Naive thymus-derived CD4-positive, alpha-beta T cell (primary cell): ENCODE measurements at places on chromosomes 13 and 19. TPM values are rescaled to one million over a fixed set of nuclear protein-coding genes. Genes with fewer than 3 reads are reported as not detected.

DNA sequence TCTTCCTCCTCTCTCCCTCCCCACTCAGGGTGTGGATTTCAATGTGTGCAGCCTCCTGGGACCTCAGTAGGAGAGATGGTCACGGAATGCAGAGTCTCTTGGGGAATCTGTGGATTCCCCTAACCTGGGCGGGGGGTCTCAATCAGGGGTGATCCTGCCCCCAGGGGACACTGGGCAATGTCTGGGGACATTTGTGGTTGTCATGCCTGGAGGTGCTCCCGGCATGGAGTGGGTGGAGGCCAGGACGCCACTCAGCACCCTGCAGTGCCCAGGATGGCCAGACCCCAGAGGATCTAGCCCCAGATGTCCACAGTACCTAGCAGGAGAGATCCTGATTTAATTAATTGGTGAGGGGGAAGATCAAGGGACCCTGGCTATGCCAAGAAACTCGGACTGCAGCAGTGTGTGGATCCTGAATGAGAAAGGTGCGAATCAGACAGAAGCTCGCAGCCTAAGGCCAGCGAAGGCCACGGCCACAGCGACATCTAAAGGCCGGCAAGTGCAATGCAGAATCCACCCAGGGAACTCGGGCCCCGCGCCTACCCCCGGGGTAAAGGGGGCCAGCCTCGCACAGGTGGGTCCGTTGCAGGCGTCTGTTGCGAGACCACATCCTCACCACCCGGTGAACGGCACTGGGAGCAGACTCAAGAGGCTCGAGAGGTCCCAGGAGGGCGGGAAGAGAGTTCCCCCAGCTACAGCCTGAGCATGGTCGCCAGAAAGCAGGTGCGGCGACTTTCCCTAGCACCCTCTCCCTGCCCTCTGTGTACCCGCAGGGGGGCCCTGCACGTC, 88.8 kb downstream of the GNG7 start:
- DNase-seq = peak; percentile 54

GRCh38 chr19:17289489-17289888, 7.8 kb downstream of the ANKLE1 start:
- no peak for DNase-seq

GRCh38 chr19:57665261-57665806, 3.4 kb upstream of the ZSCAN4 start:
- no peak for DNase-seq

DNA sequence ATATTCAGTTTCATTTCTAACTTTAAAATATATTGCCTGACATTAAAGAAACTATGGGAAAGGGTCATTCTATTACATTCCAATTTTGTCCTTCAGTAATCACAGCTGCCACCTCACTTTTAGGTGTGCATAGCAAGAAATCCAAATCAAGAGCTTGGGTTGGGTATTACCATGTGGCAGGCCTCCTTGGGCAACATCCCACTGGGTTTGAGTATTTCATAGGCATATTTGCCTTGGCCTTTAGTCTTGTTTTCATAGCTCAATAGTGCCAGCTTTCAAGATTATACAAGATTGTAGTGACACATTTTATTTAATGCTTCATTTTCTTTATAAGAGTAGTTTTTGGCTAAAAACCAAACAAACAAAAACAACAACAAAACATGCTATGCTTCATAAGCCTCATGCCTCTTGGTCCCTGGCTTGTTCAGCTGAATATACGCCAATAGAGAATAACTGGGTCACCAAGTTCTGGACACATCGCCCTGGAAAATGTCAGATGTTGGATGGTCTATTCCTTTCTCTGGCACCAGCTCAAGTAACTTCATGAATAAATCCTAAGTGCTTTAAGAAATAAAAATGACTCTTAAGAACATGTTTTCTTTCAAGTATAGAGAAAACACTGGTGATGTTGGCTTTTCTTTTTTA, 167.4 kb upstream of the STARD13 start:
- no peak for DNase-seq

DNA sequence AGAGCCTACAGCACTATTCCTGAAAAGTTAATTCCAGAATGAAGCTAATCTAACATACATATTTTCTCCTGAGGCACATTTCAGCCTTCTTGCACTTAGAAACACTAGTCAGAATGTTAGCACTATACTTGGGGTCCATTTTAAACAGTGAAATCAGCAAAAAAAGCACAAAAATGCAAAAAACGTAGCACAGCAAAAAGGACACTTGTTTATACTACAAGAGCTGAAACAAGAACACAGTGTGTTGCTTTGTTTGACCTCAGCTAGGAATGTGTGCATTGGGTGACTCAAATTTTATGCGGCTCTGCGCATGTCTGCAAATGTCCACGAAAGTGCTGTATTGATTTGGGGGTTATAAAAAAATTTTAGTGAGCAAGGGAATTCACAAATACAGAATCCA, 226.2 kb downstream of the KCNRG start:
- DNase-seq = no peak

DNA sequence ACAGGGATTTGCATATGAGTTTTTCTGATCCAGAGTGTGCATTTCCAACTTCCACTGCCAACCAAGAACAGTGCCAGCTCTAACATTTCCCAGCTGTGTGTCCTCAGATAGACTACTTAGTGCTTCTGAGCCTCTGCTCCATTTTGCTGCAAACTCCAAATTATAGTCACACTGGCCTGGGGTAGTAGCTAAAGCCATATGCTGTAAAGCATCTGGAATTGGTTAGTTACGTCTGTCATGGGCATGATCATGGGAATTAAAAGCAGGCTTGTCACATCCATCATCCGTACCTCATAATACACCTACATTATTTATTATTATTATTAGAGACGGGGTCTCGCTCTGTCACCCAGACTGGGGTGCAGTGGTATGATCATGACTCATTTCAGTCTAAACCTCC, 7.1 kb downstream of the ELAVL3 start:
- no peak for DNase-seq

- DNase-seq = no peak
Observed at GRCh38 chr13:70223911-70224310, 115.7 kb upstream of the KLHL1 start.

GRCh38 chr19:29295285-29295684, 82.3 kb upstream of the UQCRFS1 start:
- DNase-seq = no peak

- no peak for DNase-seq
Observed at GRCh38 chr13:98959786-98960605, 17.9 kb downstream of the DOCK9 start.

DNA sequence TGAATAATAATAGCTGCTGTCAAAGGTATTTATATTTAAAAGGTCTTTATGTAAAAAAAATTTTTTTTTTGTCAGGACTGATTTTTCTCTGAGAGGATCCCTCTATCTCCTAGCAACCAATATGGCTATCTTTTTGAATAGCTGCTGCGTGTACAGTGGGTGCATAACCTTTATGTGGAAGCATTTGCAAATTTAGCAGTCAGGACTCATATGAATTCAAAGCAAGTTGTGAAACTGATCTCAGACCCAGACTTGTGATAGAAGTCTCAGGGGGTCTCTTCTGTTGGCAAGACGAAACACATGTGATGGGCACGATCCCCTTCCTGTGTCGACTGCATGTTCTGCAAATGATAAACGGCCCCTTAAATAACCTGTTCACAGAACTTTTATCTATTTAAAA, 114.1 kb upstream of the ARGLU1 start:
- DNase-seq = no peak

DNA sequence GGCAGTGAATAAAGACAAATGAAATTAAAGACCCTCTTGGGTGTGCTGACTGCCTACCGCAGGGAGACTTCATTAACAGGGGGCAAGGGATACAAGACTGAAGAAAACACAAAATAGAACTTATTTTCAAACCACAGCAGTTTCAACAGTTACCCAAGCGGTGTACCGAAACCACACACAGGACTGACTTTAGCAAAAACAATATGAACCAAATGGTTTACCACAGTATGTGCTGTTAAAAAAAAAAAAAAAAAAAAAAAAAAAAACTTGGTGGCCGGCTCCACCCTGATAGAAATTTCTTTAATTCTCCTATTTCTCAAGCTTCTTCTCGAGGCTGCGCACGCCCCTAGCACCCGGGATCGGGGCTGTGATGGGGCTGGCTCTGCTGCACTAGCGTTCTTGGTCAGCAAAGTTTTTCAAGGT, 42.6 kb downstream of the KLF2 start:
- DNase-seq = peak; percentile 55

- DNase-seq = no peak
Observed at GRCh38 chr13:52782471-52783448, 43.1 kb upstream of the CNMD start.

Gene TINCR
- 1.8 TPM for total RNA-seq

Gene LIM2
- 1.2 TPM for total RNA-seq

Gene DIAPH3
- not detected for total RNA-seq

Gene SBK2
- total RNA-seq = not detected

Gene CCL25
- 2.3 and 2.7 TPM in 2 replicates for total RNA-seq

Gene SCAMP4
- total RNA-seq = 19.7 TPM

Gene CEACAM4
- total RNA-seq = not detected in 2 replicates
